Hypothalamus (tissue), 51 donors: ENCODE measurements at places on chromosomes 12 and 14.

DNA sequence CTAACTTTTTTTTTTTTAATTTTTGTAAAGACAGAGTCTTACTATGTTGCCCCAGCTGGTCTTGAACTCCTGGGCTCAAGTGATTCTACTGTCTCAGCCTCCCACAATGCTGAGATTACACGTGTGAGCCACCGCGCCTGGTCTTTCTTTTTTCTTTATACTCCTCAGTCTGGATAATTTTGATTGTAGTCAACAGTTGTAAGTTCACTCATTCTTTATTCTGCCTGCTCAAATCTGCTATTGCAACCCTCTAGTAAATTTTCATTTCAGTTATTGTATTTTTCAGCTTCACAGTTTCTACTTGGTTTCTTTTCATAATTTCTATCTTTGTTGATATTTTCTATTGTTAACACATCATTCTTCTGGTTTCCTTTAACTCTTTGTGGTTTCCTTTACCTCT is 5.8 kb upstream of the MIS18BP1 start:
- no peak for DNase-seq

GRCh38 chr12:60100852-60101251 is 505.0 kb downstream of the SLC16A7 start:
- no peak for DNase-seq

- no peak for DNase-seq
Observed at GRCh38 chr12:96635844-96636243, 146.5 kb downstream of the CFAP54 start.

- DNase-seq = no peak
Observed at GRCh38 chr14:34160619-34161018, 209.7 kb upstream of the EGLN3 start.

GRCh38 chr12:24678436-24678835 is 270.5 kb downstream of the BCAT1 start:
- no peak for DNase-seq

DNA sequence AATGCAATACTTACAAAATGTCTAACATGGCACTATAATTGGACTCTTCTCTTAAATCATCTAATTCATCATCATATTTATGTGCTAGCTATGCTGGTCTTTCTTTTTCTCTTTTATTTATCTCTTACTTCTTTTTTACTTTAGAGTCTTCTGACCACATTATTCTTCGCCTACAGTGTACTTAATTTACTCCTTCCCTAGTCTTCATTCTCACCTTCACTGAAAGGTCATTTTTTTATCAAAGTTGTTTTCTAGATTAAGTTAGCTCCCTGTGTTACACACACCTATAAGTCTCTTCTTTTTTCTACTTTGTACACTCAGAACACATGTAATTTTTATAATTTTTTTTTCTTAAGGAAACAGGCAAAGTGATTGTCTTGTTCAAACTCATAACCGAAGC is 1351.2 kb downstream of the FSCB start:
- no peak for DNase-seq

- DNase-seq = no peak
Observed at GRCh38 chr12:74408601-74409166, 129.0 kb upstream of the ATXN7L3B start.

- no peak for DNase-seq
Observed at GRCh38 chr12:57934819-57935218, 6.5 kb upstream of the ATP23 start.

- DNase-seq = no peak
Observed at GRCh38 chr12:10910380-10910779, 1.0 kb upstream of the TAS2R13 start.

DNA sequence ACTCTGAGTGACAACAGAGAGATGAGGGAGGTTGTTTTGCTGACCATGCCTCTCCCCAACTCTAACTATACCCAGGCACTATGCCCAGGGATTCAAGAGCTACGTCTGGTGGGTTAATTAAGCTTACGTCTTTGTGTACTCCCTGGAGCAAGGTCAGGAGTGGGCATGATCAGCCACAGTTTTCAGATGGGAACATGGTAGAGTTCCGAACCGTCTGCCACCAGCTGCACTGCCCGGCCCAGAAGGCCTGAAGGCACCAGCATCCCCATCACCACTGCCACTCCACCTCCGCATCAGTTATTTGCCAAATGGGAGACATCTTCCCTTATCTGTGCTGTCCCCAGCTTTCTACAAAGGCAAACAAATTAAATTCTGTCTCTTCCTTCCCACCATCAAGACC is 11.1 kb upstream of the GPX2 start:
- DNase-seq = no peak

GRCh38 chr12:64713376-64713775 is 45.8 kb downstream of the GNS start:
- no peak for DNase-seq

- no peak for DNase-seq
Observed at GRCh38 chr12:110180591-110181005, 56.4 kb downstream of the IFT81 start.

DNA sequence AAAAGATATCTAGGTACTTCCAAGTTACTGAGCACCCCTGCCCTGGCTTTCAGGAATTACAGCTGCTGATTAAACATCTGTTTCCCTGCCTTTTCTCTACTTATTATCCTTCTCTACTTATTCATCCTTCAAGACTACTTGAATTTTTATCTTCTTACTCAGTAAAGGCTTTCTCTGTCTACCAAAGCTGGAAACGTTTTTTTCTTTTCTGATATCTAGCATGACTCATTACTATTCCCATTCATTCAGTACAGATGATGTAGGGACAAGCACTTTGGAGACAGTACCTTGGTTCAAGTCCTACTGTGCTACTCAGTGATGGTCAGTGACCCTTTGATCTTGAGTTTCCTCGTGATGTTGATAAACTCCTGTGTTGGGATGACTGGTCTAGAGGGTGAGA is 848.7 kb downstream of the NRXN3 start:
- DNase-seq = no peak

GRCh38 chr12:131460520-131460919 is 250.4 kb upstream of the SFSWAP start:
- DNase-seq = no peak

- DNase-seq = no peak
Observed at GRCh38 chr12:57250956-57251355, at the start of gene STAC3. Gene STAC3, minus strand, starts transcription at chr12:57251187. Its CDS starts 1,551 bp downstream, at chr12:57249636.

DNA sequence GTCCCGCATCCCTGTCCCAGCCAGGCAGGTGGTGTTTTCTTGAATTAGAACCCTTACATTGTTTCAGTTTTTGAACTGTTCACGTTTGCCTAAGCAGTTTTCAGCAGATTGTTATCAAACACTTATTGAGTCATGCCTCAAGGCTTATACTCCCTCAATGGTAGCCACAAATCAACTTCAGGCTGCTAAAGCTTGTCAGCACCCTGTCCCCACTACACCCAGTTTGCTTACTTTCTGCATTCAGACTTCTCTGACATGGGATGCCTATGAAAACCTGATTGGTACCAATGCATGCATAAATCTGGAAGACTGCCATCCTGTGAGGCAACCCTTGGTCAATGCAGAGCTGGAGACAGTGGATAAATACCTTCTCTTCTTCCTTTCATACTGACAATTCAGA is 225.4 kb downstream of the BTG1 start:
- DNase-seq = no peak

GRCh38 chr12:50390316-50390741 is 6.1 kb downstream of the FAM186A start:
- no peak for DNase-seq

GRCh38 chr12:131941116-131941986 is 8.4 kb upstream of the EP400 start:
- DNase-seq = no peak

DNA sequence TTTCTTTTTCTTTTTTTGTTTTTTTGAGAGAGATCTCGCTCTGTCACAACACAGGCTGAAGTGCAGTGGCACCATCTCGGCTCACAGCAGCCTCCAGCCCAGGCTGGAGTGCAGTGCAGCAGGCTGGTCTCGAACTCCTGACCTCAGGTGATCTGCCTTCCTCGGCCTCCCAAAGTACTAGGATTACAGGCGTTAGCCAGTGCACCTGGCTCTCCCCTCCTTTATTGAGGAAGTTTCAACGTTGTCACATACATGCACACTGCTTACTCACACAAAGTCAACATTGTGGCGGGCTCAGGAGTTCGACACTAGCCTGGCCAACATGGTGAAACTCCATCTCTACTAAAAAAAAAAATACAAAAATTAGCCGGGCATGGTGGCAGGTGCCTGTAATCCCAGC is 32.0 kb downstream of the EAPP start:
- no peak for DNase-seq

DNA sequence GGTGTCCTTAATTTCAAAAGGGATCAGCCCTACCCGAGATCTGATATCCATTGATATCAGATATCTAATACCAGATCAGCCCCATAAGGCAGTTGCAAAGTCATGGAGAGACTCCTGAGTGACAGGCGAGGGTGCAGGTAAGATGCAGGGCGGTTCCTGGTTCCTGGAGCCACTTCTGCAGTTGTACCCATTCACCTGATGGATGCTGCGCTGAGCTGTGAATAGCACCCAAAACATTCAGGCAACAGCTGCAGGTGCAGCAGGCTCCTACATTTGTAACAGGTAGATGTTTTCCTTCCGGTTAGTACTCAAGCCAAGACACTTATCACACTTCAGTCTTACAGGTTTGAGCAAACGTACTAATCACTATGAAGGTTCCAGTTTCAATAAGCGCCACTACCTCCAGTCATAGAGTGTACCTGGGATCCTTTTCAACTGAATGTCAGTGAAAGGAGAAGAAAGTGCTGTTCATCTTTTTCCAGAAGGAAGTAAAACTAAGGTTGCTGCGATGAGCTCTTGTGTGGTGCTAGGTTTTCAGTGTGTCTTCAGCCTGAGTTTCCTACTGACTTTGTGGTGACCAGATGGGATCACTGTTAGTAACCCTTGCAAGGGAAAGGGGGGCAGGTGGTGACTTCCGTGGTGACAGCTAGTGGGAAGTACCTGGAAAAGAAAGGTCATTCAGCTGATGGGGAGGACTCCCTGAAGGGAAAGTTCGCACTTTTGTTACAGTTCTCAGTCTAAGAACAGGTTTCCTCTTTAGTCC is 1.9 kb downstream of the ATP6V0A2 start:
- no peak for DNase-seq

DNA sequence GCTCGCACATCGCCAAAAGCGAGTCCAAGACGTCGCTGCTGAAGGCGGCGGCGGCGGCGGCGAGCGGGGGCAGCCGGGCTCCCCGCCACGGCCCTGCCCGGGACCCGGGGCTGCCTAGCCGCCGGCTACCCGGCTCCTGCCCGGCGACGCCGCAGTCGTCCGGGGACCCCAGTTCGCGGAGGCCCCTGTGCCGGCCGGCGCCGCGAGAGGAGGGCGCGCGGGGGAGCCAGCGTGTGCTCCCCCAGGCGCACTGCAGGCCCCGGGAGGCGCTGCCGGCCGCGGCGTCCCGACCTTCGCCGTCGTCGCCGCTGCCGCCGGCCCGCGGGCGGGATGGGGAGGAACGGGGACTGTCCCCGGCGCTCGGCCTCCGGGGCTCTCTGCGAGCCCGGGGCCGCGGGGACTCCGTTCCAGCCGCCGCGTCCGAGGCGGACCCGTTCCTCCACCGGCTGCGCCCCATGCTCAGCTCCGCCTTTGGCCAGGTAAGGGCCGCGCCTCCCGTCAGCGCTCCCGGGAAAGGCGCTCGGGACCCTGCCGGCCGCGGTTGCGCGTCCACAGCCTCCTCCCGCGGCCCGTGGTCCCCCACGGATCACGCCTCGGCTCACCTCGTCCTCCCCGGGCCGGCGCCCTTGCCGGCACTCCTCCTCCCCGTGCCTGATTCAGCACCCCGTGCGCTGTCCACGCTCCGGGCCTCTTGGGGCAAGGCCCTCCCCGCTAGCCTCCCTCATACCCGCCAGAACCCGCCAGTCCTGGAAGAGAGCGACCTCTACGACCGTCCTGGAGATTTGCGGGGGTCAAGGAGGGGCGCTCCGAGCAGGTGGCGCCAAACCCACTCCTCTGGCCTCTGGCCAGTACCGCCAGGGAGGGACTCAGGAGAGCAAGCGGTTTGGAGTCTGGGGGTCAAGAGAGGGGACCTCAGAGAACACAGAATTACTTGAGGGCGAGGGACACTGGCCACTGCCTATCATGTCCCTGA is 721 bp downstream of the CABP1 start:
- no peak for DNase-seq

- no peak for DNase-seq
Observed at GRCh38 chr14:95263527-95264231, 56.0 kb downstream of the CLMN start.

- no peak for DNase-seq
Observed at GRCh38 chr12:123118497-123118896, 32.4 kb downstream of the PITPNM2 start.

DNA sequence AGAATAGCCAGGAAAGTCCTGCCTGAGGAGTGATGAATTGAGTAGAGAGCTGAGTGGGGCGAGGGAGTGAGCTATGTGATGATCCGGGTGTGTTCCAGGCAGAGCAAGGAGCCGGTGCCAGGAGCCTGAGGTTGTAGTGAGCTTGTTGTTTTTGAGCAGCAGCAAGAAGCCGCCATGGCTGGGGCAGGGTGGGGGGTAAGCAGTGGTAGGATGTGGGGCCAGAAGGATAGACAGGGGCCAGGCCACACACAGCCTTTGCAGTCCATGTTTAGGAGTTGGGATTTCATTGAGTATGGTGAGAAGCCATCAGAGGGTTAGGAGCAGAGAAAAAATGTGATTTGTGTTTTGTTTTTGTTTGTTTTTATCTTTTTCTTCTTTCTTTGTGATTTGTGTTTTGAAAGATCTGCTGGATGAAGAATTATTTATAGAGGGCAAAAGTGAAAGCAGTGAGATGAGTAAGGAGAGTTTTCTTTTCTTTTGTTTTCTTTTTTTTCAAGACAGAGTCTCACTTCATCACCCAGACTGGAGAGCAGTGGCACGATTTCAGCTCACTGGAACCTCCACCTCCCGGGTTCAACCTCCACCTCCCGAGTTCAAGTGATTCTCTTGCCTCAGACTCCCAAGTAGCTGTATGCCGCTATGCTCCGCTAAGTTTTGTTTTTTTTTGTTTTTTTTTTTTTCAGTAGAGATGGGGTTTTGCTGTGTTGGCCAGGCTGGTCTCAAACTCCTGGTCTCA is 92.3 kb upstream of the BCAT1 start:
- no peak for DNase-seq

- no peak for DNase-seq
Observed at GRCh38 chr14:71430678-71431376, 501.4 kb upstream of the RGS6 start.

DNA sequence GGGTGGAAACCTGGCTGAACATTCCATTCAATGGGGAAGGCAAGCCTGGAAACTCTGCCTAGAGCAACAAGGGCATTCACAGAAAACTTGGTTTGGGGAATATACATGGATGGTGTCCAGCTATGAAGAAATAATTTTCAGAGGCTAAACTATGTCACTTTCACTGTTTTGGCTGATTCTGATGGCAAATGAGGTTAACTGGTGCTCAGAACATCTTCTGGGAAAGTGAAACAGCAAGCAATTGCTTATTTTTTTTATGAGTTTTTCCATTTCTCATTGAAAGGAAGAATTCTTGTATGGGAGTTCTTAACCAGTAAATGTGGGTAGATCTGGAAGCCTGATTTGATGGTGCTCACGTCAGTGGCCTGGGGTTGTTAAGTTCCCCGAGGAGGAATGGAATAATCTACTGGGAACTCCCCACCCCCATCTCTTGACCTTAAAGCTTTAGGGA is 132.8 kb upstream of the BTG1 start:
- no peak for DNase-seq
